ENCODE measurements at places on chromosomes 12 and 14. TPM values are rescaled to one million over a fixed set of nuclear protein-coding genes. Genes with fewer than 3 reads are reported as not detected.

The KCNA5 gene
- 1.8 TPM for polyA plus RNA-seq

The TBC1D30 gene
- 4.2 TPM for polyA plus RNA-seq

The KLRC4 gene
- not detected for polyA plus RNA-seq

The FOXM1 gene
- polyA plus RNA-seq = 1.3 TPM

GRCh38 chr12:56408799-56409417 is 40.3 kb downstream of the TIMELESS start:
- no peak for DNase-seq

- DNase-seq = no peak
Measured at GRCh38 chr14:36654794-36655381, 6.8 kb upstream of the PAX9 start.

DNA sequence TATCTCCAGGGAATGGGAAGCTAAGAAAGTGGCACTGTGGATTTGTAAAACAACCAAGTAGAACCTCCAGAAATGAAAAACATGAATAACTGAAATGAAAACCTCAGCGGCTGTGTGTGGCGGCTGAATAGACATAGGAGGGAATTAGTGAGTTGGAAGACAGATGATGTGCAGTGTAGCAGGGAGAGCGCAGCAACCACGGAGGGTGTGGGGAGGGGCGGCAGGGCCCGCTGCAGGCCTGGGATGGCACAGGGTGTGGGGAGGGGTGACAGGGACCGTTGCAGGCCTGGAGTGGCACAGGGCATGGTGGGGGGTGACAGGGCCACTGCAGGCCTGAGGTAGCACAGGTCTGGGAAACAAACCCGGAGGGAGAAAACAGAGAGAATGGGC is 51.1 kb downstream of the BEGAIN start:
- peak; percentile 46 for DNase-seq

GRCh38 chr14:73136085-73136386 is 271 bp upstream of the PSEN1 start:
- DNase-seq = no peak

Measured in kidney (tissue), 22 donors.